ENCODE measurements at places on chromosomes 5 and 9.

- DNase-seq, result no peak
Observed at GRCh38 chr9:16823906-16824305, 46.6 kb downstream of the BNC2 start.

DNA sequence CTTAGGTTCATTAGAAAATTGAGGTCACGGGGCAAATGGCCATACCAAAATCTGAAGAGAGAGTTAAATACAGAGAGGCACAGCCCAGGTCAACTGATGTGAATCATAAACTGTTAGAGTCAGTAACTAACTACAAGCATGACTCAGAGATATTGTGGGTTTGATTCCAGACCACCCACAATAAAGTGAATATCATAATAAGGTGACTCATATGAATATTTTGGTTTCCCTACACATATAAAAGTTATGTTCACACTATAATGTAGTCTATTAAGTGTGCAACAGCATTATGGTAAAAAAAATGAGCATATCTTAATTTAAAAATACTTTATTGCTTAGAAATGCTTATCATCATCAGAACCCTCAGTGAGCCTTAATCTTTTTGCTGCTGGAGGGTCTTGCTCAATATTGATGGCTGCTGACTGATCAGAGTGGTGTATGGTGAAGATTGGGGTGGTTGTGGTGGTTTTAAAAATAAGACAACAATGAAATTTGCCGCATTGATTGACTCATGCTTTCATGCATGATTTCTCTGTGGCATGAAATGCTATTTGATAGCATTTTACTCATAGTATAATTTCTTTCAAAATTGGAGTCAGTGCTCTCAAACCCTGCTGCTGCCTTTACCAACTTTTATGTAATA is 53.1 kb upstream of the EDIL3 start:
- no peak for DNase-seq

DNA sequence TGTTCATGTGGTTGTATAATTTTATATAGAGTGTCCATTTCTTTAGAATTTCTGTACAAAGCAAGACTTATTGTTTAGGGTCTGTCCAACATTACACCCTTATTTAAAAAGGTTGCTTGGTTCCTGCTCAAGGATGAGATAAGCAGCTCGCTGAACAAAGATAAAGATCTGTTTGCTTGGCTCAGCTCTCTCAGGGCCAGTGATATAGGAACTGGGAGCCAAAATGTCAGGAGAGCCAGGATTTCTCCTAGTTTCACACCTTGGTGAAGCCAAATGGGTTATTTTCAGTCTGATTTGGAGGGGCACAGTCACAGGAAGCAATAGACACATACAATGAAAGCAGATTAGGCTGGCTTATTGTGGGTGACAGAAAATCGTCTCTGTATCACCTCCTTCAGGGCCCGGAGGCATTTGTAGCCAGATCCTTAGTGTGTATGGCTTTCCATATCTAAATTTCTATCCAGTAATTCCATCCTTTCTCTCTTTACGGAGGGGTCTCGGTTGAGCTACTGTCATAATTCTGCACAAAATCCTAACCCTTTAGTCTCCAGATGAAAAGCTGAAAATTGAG is 396.4 kb downstream of the TMEM232 start:
- DNase-seq, result no peak

GRCh38 chr5:160899735-160900134 is 47.7 kb upstream of the ATP10B start:
- DNase-seq, result no peak

- no peak for DNase-seq
Observed at GRCh38 chr5:64507264-64507605, 1.4 kb downstream of the RGS7BP start.

All from stimulated activated CD8-positive, alpha-beta memory T cell treated with anti-CD3 and anti-CD28 coated beads, Interleukin-7, amount 100 ng/mL, for 4 hours (primary cell).